Activated T-cell treated with anti-CD3 and anti-CD28 coated beads, Interleukin-2, amount 50 U/mL, for 48 hours (primary cell): ENCODE measurements at places on chromosomes 3 and 15.

- DNase-seq: no peak
Measured at GRCh38 chr3:66267906-66268305, 47.1 kb downstream of the SLC25A26 start.

GRCh38 chr15:29935296-29936004, 113.2 kb upstream of the TJP1 start:
- DNase-seq: no peak

DNA sequence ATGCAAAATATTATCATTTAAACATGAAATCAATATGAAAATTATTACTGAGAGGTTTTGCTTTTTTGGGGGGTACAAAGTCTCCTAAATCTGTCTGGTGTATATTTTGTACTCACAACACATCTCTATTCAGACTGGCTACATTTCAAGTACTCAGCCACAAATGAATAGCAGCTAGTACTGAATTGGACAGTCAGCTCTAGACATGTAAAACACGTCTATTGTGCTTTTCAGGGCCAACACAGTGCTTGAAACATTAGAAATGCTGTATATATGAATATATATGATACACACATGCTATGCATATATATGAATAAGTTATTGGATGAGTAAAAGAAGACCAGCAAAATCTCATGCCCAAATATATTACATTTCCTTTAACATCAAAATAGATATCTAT, 103.8 kb upstream of the CFAP20DC start:
- no peak for DNase-seq

- DNase-seq: no peak
Measured at GRCh38 chr3:46395210-46395661, 11.6 kb downstream of the CCR5AS start.

- no peak for DNase-seq
Measured at GRCh38 chr3:127728417-127729015, 55.8 kb downstream of the ABTB1 start.

- no peak for DNase-seq
Measured at GRCh38 chr3:126477061-126477380, 1.3 kb upstream of the ZXDC start.

- no peak for DNase-seq
Measured at GRCh38 chr15:95284933-95285421, 1045.5 kb upstream of the NR2F2 start.

DNA sequence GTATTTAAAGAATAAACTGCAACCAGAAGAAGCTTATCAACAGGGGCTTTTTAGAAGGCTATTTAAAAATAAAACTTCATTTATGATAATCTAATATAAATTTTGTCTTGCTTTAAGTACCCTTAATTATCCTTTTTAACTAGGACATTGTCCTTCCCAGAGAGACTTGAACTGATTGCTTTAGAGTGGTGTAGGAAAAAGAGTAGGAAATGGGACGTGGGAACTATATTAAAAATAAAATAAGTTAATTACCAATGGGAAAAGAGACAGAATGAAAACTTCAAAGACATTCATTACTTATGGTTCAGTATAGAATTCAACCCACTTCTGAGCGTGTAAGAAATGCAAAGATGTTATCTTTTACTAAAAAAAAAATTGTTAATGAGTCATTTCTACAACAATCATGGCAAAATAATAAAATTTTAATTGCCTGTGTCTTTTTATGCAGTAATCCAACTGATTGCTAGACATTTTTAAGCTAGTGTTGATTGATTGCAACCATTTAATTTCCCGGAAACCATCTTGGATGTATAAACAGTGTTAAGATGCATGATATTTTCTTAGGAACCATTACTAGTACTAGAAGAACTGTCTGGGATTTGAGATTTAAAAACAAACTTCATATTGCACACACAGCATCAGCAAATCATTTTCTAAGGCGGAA, 298.8 kb upstream of the UMPS start:
- no peak for DNase-seq

- no peak for DNase-seq
Measured at GRCh38 chr15:79962178-79962577, 8.8 kb downstream of the BCL2A1 start.

- DNase-seq: no peak
Measured at GRCh38 chr3:98034036-98034435, 1.1 kb downstream of the GABRR3 start.

- no peak for DNase-seq
Measured at GRCh38 chr15:53884441-53884840, 93.8 kb upstream of the UNC13C start.

- DNase-seq: no peak
Measured at GRCh38 chr3:22117751-22118346, 366.8 kb upstream of the ZNF385D start.

DNA sequence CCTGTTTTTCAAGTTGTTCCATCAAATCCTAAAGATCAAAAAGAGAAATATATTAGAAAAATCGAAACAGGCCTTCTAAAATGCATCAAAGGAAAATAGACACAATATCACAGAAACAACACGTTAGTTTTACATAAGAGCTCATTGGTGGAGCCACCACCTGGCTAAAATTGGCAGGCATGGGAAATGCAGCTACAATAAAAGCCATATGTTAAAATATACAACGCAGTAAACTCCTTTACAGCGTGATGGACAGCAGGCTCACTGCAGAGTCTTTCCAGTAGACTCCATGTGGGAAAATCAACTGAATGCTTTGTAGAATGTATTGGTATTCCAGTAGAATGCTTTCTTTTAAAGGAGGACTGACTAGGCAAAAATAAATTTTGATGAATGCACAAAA, 40.9 kb upstream of the MYO5C start:
- no peak for DNase-seq

- no peak for DNase-seq
Measured at GRCh38 chr15:85458764-85459163, 78.4 kb downstream of the AKAP13 start.

GRCh38 chr15:31526916-31527690, 200.5 kb downstream of the KLF13 start:
- DNase-seq: no peak

- DNase-seq: no peak
Measured at GRCh38 chr3:153172796-153173757, 11.1 kb downstream of the RAP2B start.
